ENCODE measurements at places on chromosomes 5 and 9.

- DNase-seq, result no peak
These were observed 760.6 kb downstream of the TLE1 start for GRCh38 chr9:80928697-80929096.

DNA sequence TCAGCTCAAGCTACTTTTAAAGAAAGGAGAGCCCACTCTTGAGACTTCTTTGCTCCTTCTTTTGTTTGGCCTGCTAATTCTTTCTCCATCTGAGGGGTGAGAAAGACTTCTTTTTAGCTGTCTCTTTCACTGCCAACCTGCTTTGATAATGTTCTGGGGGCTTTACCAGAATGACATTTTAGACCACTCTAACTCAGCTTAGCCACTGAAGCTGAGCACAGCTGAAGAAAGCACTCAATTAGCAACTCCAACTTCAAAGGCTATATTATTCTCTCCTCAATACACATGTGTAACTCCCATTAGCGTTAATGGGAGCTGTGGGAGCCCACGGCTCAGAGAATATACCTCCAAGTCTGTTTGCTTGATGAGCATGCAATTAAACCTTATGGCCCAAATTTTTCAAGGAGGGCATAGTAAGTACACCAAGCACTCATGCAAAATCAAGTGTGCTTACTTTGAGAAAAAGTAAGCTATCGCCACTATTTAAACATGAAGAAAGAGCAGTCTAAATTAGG is 815.4 kb upstream of the DMAC1 start:
- DNase-seq, result no peak

DNA sequence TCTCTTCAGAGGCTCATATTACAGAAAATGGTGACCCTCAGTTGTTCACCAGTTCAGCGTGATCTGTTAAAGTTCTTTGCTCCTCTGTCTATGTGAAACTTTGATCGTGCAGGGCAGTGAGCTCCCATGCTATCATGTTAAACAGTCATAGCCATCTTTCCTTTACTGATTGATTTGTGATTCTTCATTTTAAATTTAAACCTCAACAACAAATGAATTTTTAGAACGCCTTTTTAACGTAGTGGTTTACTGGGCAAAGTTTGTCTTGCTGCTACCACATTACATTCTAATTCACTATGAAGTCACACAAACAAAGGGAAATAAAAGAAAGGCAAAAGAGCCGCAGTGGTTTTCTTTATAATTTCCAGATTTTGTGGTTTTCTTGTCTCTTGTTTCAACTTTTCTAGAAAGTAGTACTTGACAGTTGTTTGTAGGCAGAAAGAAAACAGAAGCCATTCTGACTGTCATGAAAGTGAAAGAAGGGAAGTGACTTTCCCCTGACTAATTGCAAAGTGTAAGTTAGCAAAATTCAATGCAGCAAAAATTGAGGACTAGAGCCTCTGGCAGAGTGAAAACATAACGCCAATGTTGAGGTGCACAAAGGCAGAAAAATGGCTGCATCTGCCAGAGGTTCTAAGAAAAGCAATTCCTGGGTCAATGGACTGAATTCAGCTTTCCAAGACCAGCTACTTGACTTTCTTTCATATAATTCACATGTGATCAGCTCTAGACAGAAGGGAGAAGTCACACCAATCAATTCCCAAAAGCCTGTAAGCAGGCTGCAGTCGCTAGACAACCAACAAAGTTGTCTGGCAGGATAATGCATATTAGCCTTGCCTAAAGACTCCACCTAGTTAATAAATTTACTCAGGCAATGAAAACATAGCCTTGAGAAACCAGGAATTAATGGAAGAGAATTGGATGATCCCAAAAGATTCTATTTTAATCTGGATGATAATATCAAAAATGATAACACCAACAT is 7.1 kb upstream of the IFNA6 start:
- peak; percentile 13 for DNase-seq

- DNase-seq, result no peak
These were observed 16.8 kb downstream of the TXNDC8 start for GRCh38 chr9:110320651-110321445.

- DNase-seq, result no peak
These were observed 44.2 kb upstream of the GNPDA1 start for GRCh38 chr5:142056816-142057696.

GRCh38 chr9:27504259-27504658 is 19.8 kb upstream of the IFNK start:
- no peak for DNase-seq

- no peak for DNase-seq
These were observed 41.3 kb downstream of the CAST start for GRCh38 chr5:96703384-96703920.

- peak; percentile 39 for DNase-seq
These were observed at the start of gene INSYN2B for GRCh38 chr5:169980418-169981053. Gene INSYN2B (minus strand): TSS chr5:169980495. CDS start chr5:169883898, 96,597 bp downstream.

DNA sequence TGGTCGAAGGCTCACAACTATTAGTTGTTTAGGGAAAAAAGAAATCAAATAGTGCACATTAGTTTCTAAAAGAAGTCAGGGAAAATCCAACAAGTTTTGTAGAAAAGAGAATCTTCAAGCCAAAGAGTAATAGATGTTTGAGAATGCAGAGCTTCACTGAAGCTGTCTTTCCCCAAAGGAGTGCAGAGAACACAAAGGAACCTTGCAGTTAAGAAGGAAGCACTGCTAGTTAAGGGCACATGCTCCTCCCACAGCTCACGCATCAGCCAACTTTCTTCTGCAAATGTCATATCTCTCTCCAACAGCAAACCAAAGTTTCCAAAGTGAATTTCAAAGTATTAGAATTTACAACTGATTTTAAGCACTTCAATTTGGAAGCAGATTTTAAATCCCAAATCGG is 116.4 kb upstream of the FST start:
- DNase-seq, result no peak

- no peak for DNase-seq
These were observed 928 bp downstream of the HACD4 start for GRCh38 chr9:21030389-21031035.

GRCh38 chr9:91248707-91249106 is 113.0 kb downstream of the AUH start:
- no peak for DNase-seq

GRCh38 chr5:59174248-59174844 is 591.5 kb downstream of the RAB3C start:
- no peak for DNase-seq

DNA sequence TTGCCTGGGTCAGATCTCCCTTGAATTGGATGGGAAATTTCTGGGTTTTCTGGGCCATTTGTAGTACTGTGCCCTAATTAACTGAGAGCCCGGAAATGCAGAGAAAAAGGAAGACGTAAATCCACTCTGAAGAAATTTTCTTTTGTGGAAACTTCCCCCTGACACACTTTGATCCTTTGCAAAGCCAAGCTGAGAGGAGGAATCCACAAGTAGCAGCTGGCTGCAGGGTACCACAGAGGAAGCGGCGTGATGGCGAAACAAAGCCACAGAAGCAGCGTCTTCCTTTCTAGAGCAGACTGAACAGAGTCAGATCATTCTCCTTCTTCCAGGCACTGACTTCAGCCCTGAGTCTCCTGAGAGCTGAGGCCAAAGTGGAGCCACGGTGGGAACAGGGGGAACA is 47.1 kb upstream of the ZNF354A start:
- no peak for DNase-seq

GRCh38 chr5:78360674-78360923 is 182 bp downstream of the SCAMP1 start:
- DNase-seq, result no peak

DNA sequence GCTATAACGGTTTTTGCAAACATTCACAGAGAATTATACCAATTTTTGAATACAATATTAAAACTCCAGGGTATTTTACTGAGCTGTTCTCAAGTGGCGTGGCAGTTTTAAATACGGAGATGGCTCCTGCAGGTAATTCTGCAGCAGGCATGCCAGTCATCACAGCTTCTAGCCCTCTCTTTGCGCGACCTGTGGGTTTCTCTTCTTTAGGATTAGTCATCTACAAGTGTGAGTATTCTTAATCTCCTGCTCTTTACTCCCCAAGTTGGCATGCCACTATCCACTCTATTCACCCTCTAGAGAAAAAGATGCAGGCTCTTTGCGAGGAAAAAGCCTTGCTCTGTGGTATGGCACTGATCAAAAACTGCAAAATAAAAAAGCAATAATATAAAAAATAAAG is 43.9 kb downstream of the ANKRD31 start:
- no peak for DNase-seq

DNA sequence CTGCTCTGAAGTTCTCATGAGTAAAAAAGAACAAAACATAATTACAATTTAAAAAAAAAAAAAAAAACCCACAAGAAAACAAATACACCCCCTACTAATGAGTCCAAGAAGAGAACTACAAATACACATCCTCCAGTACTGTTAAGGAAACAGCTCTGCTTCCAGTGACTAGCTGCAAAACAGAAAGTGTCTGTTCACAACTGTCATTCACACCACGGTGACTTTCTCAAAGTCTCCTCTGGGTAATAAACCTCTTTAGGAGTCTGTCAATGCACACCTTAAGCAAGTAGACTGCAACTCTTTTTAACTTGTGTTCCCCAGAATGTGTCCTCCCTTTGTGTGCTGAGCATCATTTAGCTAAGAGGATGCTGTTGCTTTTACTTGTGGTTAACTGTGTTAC is 6.2 kb downstream of the REEP5 start:
- no peak for DNase-seq

GRCh38 chr9:121857928-121858327 is 206.5 kb downstream of the DAB2IP start:
- DNase-seq, result no peak

- no peak for DNase-seq
These were observed 24.2 kb upstream of the HAPLN1 start for GRCh38 chr5:83744821-83745220.

DNA sequence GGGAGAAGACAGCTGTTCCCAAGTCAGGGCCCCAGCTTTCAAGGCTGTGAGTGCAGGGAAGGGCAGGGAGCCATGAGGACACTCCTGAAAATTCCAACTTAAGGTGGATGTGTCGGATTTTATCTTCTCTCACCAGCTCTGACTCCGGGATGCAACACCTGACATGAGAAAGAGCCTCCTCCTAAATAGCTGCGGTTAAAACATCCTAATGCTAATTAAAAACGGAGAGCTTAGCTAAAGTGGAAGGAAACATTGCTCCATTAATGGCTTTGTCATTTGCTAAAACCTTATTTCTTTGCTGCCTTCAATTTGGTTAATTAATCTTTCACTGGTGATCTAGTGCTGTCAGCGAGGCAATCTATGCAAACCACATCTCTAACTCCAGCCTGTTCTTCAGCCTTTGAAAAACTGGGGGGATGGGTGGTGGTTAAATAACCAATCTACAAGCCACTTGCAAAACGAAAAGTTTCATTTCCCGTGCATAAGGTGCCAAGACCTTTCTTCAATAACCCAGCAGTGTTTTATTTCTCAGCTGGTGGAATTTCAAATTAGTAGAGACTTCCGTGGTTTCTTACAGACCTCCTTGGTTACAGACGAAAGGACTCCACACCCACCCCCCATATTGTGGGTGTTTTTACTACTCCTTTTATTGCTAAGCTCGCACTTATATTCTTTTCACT is 379.6 kb downstream of the MLLT3 start:
- peak; percentile 47 for DNase-seq

DNA sequence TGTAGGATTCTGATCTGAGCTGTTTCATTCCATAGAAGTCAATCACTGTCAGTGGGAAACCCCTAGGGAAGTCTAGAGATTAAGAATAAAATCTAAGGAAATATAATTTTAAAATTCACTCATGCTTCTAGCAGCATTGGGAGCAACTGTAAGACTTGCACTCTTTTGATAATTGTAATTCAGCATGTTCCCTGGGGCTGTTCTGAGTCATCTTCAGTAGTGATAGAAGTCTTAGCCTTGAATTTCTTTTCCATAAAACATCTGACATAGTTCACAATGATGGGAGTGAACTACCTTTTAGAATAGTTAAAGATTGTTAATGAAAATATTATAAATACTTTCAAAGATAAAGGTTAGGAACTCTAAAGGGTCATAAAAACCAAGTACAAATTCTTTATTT is 935.8 kb downstream of the DTWD2 start:
- no peak for DNase-seq

GRCh38 chr9:23826120-23826629 is at the start of gene ELAVL2:
Gene ELAVL2 (minus strand): TSS chr9:23826240. CDS start chr9:23762234, 64,006 bp downstream.
- DNase-seq, result peak; percentile 10

DNA sequence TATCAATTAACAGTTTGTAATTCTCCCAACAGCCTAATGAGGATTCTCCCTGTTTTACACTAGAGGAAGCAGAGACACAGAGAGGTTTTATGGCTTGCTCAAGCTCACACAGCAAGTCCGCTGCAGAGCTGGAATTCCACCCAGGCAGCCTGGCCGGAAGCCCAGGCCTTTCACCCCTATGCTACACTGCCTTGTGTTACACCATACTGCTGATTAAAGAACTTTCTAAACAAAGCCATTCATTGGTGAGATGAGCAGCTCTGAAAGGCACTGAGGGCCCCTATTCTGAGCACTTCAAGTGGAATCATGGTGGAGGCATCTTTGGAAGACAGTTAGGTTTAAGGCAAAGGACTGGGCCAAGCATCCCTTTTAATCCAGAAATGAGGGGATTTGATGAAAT is 14.7 kb upstream of the LARP1 start:
- no peak for DNase-seq

DNA sequence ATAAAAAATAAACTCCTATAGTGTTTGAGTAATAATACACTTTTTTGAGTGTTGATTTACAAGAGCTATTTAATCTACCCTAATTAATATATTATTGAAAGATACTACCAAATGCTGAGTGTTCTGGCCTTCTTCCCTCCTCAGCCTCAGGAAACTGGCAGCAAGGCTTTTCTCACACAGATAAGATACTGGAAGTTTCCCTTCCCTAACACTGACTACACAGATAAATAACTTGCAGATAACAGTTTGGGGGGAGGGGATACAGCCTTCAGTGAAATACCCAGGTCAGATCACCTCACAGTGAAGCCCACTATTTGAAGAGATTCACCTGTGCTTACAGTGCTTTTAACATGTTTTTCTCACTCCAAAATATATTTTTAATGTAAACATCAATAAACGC is 1.6 kb upstream of the NIPSNAP3A start:
- no peak for DNase-seq

DNA sequence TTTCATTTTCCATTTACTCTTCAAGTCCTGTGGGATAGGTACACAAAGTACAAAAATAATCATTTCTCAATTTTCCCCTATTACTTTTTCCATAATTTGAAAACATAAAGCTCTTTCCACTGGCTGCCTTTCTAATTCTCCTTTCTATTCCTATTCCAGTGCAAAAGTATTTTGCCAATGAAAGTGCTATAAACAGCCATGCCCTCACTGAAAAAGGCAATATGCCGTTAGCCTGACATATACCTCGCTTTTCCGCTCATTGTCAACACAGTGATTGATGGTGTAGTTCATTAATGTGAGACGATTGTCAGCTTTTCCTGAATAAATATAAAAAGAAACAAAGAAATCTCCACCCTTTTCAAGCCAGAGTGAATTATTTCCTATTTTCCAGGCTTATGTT is 97.5 kb downstream of the EBF1 start:
- DNase-seq, result no peak
